ENCODE measurements at places on chromosomes 5 and 9.

GRCh38 chr5:10418654-10419345, 22.9 kb upstream of the ROPN1L start:
- no peak for DNase-seq

DNA sequence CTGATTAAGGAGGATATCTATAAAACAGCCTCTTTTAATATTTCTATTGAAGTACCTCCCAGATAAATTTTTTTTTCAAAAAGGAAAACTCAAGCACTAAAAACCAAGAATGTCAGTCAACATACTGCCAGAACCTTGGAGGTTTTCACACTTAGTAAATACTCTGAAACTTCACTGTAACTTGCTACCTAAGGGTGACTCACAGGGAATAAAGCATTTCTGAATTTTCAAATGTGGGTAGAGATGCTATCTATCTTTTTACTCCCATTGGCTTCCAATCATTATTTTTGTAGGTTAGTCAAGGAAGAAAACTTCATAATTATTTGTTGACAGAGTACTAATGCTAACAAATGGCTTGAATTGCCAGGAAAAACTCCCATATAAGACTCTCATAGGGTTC, 46.1 kb downstream of the SLC25A46 start:
- DNase-seq = no peak

DNA sequence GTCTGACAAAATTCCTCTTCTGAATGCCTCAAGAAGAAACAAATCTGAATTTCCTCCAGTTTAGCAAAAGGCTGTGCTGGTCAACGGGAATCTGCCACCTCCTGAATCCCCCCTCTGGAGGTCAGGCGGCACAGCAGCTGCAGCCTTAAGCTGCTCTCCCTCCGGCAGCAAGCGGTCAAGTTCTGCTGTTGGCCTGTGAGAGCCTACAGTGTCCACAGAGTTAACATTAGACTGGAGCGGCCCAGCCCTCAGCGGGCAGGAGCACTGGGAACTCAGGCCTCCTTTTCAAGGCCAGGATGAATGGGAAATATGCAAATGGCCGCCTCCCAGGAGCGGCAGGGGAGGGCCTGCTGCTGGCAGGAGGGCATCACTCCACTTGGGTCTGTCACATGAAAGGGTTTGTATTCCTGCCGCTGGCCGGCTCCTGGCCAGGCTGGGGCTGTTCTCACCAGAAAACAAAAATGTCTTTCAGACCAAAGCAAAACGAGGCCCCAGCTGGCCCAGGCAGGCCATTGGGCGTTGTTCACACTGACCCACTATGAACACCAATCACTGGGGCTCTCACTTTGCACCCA, 8.2 kb downstream of the ACSL6 start:
- peak; percentile 51 for DNase-seq

- DNase-seq = no peak
These were observed 62.3 kb downstream of the RIGI start for GRCh38 chr9:32463500-32464293.

GRCh38 chr5:157994906-157995519, 136.1 kb upstream of the CLINT1 start:
- peak; percentile 81 for DNase-seq

- no peak for DNase-seq
These were observed 10.5 kb downstream of the DOCK2 start for GRCh38 chr5:169647566-169647965.

DNA sequence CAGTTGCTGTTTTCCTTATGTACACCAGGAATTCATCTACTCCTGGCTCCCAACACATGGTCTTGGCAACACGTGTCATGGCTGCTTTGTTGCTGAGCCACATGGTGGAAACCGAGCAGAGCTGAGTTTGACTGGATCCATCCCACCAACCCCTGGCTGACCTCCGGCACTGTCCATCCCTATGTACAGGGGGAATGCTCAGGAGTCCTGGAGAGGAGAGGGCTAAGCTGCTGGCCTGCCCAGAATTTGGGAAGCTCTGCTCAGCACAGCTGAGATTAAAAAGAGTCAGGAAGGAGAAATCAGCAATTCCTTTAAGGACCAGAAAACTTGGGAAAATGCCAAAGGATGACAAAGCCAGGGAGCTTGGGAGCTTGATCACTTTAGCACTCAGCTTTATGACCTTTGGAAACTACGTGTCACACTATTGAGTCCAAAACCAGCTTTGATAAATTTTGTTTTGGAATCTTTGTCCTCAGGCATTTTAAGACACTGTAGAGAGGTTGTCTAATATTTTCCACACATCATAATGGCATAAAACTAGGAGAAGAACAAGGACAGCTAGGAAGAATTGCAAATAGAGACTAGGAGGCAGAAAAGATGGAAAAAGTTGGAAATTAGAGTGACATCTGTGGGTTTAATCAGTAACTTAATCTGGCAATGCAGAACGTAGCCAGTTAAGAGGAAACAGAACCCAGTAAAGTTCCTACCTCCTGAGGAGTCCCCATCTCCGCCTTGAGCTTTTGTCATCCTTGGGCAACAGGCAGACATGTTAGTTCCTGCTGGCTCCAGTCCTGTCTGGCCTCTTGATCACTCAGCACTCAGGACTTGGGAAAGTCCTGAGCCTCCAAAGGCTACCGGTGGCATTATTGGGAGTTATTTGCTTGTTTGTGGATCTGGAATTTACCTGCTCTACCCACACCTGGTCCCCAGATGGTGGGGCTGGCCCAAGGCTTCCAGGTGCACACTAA, 62.5 kb upstream of the PLPP1 start:
- DNase-seq = peak; percentile 71

DNA sequence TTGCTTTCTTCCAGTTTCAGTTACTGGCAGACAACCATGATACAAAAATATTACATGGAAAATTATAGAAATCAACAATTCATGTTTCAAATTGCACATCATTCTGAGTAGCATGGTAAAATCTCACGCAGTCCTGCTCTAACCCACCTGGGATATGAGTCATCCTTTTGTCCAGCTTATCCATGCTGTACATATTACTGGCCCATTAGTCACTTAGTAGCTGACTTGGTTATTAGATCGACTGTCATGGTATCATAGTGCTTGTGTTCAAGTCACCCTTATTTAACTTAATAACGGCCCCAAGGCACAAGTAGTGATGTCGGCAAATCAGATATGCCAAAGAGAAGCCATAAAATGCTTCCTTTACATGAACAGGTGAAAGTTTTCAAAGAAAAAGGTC, 41.2 kb downstream of the NADK2 start:
- DNase-seq = peak; percentile 52

GRCh38 chr5:9168791-9169556, 376.9 kb downstream of the SEMA5A start:
- DNase-seq = peak; percentile 33

DNA sequence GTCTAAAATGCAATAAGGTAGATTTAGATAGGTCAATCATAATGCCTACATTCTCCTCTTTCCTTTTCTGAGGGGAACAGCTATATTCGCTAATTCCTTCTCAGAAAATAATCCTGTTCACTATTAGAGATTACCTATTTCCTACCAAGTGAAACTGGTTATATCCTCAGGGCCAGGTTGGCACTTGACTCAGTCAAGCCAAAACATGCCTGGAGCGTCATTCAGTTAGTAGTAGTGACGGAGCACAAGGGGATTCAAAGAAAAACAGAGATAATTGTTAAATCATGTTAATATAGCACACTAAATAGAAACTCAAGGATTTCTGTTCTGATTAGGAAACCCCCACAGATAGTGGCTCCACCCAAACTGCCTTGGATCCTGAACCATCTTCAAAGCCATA, 515.4 kb upstream of the PTPRD start:
- no peak for DNase-seq

DNA sequence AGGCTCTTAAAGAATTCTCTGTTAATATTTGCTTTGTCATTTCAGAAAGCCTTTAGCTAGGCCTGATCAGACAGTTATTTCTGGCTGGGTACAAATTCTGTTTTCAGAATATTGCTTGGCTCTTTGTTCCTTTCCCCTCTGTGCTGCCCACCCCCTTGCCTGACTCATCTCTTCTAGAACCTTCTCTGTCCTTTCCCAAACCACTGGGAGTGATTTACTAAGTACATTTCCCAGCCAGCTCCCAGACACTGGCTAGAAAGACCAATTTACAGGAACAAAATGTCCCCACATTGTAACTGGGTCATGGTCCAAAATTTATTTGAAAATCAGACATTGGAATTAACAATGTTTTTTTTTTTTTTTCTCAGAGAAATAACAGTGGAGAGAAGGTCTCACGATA, 133.1 kb upstream of the MAP1B start:
- no peak for DNase-seq

- peak; percentile 63 for DNase-seq
These were observed 113.8 kb downstream of the RPS23 start for GRCh38 chr5:82164176-82164976.

DNA sequence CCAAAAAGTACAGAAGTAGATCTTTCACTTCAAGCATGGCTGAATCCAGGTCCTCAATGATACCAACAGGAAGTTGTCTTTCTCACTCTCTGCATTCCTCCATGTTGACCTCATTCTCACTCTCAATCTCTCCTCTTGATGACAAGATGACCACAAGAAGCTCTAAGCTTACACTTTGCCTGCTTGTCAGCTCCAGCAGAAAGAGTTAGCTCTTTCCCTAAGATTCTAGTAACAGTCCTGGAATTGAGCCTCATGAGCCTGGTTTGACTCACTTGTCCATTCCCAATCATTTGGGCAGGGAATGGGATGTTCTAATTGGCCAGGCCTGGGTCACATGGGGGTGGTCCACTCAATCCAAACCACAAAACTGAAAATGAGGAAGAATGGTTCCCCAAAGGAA, 3.3 kb upstream of the CLTA start:
- DNase-seq = no peak

- no peak for DNase-seq
These were observed 161.2 kb upstream of the SPRY4 start for GRCh38 chr5:142486020-142486419.

- DNase-seq = no peak
These were observed 82.8 kb downstream of the SLC1A3 start for GRCh38 chr5:36689225-36689624.

DNA sequence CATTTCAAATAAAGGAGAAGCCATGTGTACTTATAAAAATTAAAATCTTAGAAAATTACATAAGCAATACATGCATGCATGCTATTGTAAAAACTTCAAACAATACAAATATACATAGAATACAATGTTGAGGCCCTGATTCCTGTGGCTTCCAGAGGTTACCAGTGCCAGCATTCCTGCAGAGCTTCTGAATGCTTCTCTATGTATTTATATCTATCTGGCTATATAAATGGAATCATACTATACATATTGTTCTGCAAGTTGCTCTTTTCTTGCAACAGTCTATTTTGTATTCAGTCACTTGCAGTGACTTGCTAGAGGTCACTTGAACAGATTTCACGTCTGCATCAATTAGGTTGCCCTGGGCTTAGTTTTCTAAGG, 3.2 kb upstream of the IL12B start:
- DNase-seq = no peak
